ENCODE measurements at places on chromosomes 5 and 9. TPM values are rescaled to one million over a fixed set of nuclear protein-coding genes. Genes with fewer than 3 reads are reported as not detected.

DNA sequence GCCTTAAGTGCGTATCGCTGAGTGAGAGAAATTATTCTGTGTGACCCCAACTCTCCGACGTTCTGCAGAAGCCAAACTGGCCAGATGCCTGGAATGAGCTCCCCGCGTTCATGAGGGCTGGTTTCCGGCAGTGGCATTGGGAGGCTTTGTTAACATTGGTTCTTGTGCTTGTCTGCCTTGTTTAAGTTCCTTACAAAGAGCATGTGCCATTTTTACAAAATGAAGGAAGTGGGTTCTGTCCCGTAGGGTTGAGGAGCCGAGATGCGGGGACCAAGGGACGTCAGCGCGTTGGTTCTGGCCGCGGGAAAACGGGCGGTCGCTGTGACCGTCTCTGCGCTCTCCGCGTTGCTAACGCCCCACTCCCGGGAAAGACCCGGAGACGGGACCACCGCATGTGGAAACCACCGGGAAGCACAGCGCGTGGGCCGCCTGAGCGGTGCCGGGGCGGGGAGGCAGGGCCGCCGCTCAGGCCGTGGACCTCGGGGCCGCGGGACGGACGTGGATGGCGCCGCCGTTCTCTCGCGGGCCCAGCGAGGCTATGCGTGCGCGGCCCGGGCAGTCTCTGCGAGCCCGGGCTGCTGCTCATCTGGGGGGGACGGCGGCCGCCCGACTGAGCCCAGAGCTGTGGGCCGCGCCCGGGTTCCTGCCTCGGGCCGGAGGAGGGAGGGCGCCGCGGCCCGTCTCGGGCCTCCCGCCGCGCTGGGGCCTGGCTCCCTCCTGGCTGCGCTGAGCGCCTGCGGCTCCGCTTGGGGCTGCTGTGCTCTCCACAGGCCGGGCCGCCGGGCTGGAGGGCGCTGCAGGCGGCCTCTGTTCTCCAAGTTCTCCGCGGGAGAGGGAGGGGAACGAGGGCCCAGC lies 13.4 kb downstream of the RABL6 start:
- no peak for DNase-seq
- peak overlapping the region; percentile 16 for H3K27ac ChIP-seq
- H3K4me1 ChIP-seq, result peaks cover 9% of the 10 kb centered on the region
- H3K27me3 ChIP-seq, result peaks cover 8% of the 10 kb centered on the region
- H3K36me3 ChIP-seq, result peaks cover 8% of the 10 kb centered on the region
- peak overlapping the region; percentile 57 for H3K4me3 ChIP-seq

DNA sequence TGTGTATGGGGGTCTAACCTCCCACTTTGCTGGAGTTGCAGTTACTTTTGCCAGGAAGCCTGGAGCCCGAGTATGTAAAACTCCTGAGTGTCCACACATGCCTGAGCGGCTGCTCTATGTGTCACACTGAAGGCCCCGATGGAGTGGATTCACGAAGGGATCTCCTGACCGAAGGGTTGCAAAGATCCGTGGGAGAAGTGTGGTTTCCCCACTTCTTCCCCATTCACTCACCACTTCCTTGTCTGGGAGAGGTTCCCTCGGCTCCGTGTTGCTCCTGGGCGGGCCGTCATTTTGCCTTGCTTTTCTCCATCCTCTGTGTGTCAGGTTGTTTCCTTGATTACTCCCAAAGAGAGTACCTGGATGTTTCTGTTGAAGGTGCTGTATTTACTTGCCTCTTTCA lies 16.2 kb upstream of the IL3 start:
- H3K4me1 ChIP-seq, result no peaks in the 10 kb centered on the region
- no peak overlapping the region for H3K4me3 ChIP-seq
- H3K36me3 ChIP-seq, result no peaks in the 10 kb centered on the region
- DNase-seq, result no peak

- no peak for DNase-seq
- no peaks in the 10 kb centered on the region for H3K36me3 ChIP-seq
- no peaks in the 10 kb centered on the region for H3K27me3 ChIP-seq
- no peak overlapping the region for H3K27ac ChIP-seq
Observed at GRCh38 chr9:135926402-135927194, 19.3 kb upstream of the CAMSAP1 start.

GRCh38 chr5:52800394-52801213 lies 12.9 kb downstream of the ITGA1 start:
- peak overlapping the region; percentile 98 for H3K27ac ChIP-seq
- H3K36me3 ChIP-seq, result peaks cover 1% of the 10 kb centered on the region
- peak overlapping the region; percentile 87 for H3K4me3 ChIP-seq
- H3K4me1 ChIP-seq, result peaks cover 39% of the 10 kb centered on the region

DNA sequence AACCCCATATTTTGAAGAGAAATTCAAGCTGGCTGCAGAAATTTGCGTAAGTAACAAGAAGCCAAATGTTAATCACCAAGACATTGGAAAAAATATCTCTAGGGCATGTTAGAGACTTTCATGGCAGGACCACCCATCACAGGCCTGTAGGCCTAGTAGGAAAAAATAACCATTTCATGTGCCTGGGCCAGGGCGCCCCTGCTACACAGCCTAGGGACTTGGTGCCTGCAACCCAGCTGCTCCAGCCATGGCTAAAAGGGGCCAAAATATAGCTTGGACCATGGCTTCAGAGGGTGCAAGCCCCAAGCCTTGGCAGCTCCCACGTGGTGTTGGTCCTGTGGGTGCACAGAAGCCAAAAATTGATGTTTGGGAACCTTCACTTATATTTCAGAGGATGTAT lies 167.7 kb upstream of the NMUR2 start:
- DNase-seq, result no peak
- H3K36me3 ChIP-seq, result no peaks in the 10 kb centered on the region
- no peaks in the 10 kb centered on the region for H3K4me1 ChIP-seq
- H3K4me3 ChIP-seq, result no peak overlapping the region

GRCh38 chr5:168529374-168530234 lies 499 bp downstream of the FBLL1 start:
- peak; percentile 13 for DNase-seq
- no peaks in the 10 kb centered on the region for H3K36me3 ChIP-seq
- H3K4me1 ChIP-seq, result no peaks in the 10 kb centered on the region
- H3K4me3 ChIP-seq, result peak overlapping the region; percentile 70
- peaks cover 45% of the 10 kb centered on the region for H3K27me3 ChIP-seq

LHX6 gene
- total RNA-seq, result 1.6 TPM

PRUNE2 gene
- total RNA-seq, result 5.6 TPM

QSOX2 gene
- 24.0 TPM for total RNA-seq

ELL2 gene
- total RNA-seq, result 124 TPM
